IPS DF 19.7 (cell line): ENCODE measurements at places on chromosomes 16 and 17.

DNA sequence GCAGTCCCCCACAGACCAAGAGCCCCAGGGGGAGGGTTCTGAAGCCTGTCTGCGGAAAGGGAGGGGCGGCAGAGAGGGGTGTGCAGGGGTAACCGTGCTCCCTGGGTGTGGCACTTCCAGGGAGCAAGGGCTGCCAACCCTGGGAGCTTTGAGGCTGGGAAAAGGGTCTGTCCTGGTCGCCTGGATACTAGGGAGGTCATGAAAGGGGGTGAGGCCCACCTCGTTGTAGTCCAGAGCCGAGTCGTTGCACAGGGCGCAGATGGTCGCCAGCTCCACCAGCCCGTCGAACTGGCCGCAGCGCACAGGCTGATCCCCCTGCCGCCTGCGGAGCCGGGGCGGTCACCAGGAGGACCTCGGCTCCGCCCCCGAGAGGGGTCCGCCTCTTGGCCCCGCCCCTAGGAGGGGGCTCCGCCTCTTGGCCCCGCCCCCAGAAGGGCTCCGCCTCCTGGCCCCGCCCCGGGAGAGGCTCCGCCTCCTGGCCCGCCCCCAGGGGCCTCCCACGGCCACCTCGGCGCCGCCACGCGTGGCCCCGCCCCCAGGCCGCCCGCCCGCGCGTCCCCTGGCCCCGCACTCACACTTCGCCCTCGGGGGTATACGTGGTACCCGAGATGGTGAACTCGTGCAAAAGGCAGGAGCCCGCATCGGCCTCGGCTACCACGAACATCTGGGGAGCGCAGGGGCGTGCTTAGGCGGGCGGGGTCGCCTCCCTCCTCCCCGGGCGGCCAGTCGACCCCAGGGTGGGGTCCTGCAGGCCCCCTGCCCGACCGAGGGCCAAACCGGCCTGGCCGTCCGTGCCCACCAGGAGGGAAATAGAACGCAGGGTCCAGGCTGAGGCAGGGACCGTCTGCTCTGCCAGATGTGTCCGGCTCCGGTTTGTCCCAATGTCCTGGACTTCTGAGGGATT lies 19.5 kb downstream of the ATP2A3 start:
- DNase-seq, result no peak

- no peak for DNase-seq
Measured at GRCh38 chr17:31488264-31488981, 96.9 kb downstream of the RAB11FIP4 start.

DNA sequence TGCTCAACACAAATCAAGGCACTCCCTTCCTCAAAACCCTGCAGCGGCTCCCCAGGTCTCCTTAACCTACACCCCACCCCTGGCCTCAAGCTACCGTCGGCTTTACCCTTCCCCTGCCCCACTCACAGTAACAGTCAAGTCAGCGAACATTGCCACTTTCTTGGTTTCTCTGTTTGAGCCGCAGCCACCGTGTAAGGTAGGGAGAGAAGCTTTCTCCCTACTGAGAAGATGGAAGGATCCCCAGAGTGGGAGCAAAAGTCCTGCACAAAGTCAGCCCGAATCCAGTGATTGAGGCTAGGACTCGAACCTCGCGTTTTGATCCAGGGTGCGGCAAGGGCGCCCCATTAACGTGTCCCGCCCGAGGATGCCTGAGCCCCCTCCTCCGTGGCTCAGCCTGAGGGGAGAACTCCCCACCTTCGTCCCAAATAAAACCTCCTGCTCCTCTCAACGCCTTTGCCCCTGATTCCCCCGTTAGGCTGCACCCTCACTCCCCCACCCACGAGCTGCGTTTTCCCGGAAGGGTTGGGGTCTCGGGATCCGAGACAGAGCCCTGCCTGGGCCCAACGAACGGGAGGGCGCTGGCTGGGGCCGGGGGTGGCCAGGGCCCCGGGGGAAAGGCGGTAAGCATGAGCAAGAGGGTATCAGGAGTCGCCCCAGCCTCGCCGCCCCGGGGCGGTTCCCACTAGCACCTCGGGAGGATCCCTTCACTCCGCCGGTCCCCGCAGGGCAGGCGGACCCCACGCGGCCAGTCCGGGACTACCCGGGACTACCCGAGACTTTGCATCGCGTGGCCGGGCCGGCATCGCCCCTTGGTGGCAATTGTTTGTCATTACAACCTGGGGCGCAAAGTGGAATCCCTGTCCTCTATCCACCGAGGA lies 9.9 kb upstream of the NAGS start:
- DNase-seq, result no peak

DNA sequence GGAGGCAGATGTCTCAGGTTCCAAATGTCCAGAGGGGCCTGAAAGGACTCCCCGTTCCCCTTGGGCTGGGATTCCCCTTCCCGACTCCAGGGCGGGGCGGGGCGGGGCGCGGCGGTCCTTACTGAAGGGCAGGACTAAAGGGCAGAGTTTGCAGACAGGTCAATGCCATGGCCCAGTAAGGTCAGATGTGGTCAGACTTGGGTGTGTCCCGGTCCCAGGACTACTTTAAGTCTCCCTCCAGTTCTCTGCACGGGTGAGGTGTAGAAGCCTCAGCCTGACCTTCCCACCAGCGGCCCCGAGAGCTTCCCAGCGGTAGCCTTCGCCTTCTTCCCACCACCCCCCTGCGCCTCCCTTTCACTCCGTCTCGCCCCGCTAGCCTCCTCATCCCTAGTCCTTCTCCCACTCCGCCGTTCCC lies 532 bp downstream of the KDM6B start:
- DNase-seq, result no peak

DNA sequence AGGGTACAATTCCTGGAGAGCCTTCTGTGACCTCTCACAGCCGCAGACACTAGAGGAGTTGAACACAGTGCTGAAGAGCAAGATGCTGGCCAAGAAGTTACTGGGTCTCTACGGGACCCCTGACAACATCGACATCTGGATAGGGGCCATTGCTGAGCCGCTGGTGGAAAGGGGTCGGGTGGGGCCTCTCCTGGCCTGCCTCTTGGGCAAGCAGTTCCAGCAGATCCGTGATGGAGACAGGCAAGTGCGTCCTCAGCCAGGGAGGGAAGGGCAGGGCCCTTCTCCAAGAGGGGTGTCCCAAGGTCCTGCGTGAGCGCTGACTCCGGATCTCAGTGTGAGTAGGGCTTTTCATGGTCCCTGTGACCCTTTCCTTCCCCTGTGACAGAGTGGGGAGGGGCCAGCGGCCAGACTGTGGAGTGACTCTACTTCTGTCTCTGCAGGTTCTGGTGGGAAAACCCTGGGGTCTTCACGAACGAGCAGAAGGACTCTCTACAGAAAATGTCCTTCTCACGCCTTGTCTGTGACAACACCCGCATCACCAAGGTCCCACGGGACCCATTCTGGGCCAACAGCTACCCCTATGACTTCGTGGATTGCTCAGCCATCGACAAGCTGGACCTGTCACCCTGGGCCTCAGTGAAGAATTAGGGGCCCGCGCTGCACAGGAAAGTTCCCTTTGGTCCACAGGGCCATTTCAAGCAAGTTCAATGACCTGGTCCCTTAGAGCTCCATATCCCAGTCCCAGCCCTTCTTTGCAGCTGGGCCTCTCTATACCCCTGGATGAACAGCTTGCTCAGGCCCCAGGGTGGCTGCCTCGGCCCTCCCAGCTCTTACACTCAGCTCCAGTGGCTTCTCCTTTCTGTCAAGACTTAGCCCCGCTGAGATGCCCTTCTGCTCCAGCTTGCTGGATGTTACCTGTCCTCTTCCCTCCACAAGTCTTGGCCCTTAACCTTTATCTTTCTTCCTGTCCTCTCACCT lies 13.1 kb downstream of the MPO start:
- DNase-seq, result no peak

DNA sequence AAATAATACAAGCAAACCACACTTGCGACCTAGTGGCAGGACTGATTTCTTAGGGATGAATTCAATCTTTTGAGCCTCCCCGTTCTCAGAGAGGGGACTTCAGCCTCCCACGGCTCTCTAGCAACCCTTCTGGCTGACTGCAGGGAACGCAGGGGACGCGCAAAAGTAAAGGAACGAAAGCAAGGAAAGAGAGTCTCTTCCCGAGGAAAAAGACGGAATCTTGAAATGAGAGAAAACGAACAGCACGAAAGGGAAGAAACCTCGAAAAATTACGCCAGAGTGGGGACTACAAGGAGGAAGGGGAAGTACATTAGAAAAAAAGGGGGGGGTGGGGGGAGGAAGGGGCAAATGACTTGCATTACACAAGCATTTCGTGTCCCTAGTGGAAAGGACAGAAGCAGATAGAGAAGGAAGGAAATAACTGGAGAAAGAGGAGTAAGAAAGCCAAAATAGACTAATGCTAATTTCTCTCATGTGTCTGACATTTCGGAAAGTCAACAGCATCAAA lies 1.2 kb downstream of the GRB2 start:
- DNase-seq, result peak; percentile 48

DNA sequence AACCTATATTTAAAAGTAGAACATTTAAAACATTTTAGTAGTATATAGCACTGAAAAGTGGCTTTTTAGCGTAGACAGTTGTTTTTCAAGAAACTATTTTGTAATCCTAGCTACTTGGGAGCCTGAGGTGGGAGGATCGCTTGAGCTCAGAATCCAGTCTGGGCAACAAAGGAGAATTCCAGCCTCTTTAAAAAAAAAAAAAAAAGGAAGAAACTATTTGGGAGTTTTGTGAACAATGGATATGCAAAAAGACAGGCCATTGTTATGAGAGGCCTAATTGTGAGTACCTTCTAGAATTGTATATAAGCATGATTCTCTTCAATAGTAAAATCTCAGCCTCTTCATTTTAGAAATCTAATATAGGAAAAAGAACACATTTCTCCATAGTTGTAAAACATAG lies 17.6 kb downstream of the OMG start:
- no peak for DNase-seq

DNA sequence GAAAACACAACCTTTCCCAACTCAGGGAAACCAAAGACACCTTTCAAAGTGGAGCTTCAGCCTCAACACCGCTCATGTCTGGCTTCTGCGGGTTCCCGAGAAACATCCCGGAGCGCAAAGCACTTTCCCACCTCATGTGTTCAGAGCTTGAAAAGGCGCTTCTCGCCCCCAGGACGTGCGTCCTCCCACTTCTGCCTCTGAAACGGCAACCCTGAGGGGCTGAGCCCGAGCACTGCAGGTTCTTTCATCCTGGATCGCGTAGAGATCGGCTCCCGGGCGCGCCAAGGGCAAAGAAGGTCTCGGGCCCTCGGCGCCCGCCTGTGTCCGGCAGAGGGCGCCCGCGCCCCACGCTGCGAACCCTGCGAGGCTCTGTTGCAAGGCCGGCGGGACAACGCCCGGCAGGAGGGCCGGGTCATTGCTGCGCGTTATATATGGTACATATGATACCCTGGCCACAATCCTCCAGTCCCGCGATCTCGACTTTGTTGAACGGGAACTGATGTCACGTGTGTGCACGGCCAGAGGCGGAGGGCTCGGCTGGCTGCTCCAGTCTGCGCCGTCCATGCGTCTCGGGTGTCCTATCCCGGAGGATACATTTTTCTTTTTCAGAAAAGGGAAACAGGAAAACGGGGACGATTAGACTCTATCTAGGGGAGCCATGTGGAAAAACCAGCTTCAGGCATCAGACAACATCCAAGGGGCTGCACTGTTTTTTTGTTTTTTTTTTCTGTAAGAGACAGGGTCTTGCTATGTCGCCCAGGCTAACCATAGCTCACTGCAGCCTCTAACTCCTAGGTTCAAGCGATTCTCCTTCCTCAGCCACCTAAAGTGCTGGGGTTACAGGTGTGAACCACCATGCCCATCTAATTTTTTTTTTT lies 19.1 kb downstream of the COQ7 start:
- peak; percentile 64 for DNase-seq

- no peak for DNase-seq
Measured at GRCh38 chr17:34714475-34715410, 135.4 kb downstream of the TMEM132E start.

GRCh38 chr17:50866950-50867362 lies 802 bp upstream of the TOB1 start:
- DNase-seq, result no peak

DNA sequence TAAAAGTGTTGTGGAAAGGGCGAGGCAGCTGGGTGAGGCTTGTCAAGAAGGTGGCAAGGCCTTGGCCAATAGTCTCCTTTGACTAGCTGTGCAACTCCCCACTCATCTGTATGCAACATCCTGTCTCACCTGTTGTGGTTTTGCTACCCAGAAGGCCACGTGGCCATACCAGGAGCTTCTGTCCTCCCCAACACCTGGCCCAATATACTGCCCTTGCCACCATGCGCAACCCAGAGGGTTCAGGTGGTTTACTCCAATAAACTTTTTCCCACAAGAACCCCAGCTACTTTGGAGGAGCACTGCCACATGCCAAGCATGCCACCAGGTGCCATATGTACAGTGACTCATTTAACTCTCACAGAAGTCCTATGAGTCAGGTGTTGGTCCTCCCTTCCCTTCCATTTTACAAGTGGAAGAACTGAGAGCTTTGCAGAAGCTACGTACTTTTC lies 10.2 kb downstream of the MYO19 start:
- no peak for DNase-seq

DNA sequence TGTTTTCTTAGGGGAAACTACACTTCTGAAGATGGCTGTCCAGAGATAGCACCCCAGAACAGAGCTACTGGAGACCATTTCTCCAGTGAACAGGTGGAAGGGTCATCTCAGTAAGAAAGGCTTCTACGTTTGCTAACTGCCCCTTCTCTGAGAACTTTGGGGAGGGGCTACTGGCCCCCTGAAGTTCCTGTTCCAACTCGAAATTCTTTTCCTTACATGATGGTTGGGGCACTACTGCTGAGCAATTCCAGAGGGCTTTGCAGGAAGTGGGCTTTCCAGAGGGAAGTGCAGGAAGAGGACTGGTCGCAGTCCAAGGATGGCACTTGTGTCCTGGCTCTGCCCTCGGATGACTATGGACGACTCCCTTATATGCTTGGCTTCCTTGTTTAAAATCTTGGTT lies 31.2 kb downstream of the TOM1L2 start:
- no peak for DNase-seq

GRCh38 chr17:79897243-79898063 lies 58.2 kb upstream of the CBX4 start:
- DNase-seq, result no peak

- DNase-seq, result no peak
Measured at GRCh38 chr16:70467113-70467512, 12.7 kb downstream of the FCSK start.

DNA sequence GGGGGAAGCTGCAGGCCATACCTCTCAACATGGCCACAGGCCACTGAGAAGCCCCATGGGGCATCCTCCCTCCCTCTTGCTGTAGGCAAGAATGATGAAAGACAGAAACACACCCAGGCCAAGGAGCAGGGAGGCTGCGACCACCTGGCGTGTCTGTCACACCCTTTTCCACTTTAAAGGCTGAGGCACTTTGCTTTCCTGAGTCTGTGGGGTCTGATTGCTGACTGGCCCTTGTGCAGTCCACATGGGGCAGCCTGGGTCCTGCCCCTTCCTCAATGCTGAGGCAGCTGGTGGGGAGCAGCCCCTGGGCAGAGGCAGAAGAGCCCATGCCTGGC lies 8.7 kb downstream of the TMEM204 start:
- no peak for DNase-seq

GRCh38 chr16:85402910-85403692 lies 210.0 kb upstream of the GSE1 start:
- no peak for DNase-seq
